ENCODE measurements at places on chromosomes 2 and 18.
A peak's percentile ranks its signal among the peaks of the same experiment; 100 is the strongest.

- DNase-seq = no peak
Measured at GRCh38 chr2:18976168-18976961, 382.1 kb downstream of the OSR1 start.

GRCh38 chr2:2876331-2877221 is 501.0 kb downstream of the EIPR1 start:
- no peak for DNase-seq

DNA sequence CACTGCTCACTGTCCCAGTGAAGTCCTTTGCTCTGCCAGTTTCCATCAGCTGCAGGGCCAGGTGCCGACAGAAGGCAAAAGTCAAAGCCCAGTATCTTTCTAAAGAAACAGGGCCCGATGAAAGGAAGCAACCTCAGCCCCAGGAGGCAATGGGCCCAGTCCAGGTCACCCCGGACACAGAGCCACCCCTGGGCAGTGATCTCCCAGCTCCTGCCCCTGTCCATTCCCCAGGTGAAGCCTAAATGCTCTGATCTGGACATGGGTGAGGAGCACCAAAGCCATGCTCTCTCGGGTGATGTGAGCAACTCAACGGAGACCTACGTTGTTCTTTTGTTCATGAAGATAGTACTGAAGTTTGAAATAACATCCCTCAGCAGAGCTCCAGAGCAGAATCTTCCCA is 61.6 kb downstream of the HDAC4 start:
- DNase-seq = peak; percentile 11

- no peak for DNase-seq
Measured at GRCh38 chr2:71281950-71282349, 49.6 kb upstream of the ZNF638 start.

GRCh38 chr18:76410033-76410432 is 85.0 kb downstream of the ZNF516 start:
- DNase-seq = no peak

DNA sequence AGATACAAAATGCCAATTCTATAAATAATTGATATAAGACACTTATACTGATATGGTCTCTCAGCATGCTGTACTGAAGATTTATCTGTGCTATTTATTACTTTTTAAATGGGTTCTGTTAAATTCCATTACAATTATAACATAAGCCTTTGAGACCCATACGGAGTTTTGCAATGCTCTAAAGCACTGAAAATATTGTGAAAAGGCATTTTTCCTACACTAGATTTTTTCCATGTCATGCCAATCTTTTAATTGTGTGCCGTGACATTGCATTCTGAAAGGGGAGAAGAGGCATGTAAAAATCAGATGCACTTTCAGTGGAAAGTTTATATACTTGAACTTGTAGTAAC is 46.5 kb downstream of the EFEMP1 start:
- DNase-seq = no peak

DNA sequence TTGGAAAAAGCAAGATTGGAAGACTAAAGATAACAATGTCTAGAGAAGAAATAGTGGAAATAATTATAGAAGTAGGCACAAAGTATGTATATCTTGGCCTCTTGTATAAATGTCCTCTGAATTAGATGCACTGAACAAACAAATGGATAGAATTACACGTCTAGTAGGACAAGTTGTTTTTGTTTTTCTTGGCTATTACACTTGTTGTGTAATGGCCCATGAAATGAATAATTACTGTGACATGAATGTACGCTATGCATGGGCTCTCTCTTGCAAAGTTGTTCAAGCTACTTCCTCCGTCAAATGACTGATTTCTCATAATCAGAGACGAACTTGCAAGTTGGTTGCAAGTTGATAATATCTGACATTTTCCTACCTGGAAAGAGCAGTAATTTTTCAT is 126.2 kb downstream of the PDE1A start:
- DNase-seq = no peak

DNA sequence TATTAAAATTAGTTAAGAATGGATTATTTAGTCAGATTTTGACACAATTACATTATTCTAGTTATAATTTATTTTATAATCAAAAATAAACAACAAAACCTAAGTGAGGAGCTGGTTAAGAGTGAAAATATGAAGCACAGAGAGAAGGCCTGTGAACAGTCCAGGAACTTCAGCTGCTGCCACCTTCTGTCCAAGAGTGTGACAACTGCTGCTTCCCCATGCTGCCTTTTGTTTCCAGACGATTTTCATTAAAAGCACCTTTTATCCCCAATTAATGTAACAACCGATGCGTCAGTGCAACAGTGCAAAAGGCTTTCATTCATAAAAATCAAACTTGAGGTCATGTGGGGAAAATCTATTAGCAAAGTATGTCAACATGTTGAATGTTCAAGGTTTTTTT is 363.6 kb downstream of the CTNNA2 start:
- peak; percentile 16 for DNase-seq
